Choroid plexus epithelial cell (primary cell): ENCODE measurements at places on chromosomes 6 and 20.

- DNase-seq, result no peak
These were observed 6.8 kb upstream of the COMMD7 start for GRCh38 chr20:32749914-32750637.

GRCh38 chr20:5191829-5192569 is 65.2 kb downstream of the CDS2 start:
- peak; percentile 91 for DNase-seq

DNA sequence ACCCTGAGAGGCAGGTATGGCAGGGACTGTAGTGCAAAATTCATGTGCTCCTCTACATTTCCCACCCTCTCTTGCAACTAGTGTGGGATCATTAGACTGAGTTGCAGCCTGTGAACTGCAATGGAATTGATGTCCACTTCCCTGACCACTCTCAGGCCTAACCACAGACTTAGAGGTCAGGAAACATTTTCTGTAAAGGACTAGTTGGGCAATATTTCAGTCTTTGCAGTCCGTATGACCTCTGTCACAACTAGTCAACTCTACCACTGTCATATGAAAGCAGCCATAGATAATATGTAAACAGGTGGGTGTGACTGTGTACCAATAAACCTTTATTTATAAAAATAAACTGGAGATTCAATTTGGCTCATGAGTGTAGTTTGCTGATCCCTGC is 134.4 kb upstream of the TOP1 start:
- DNase-seq, result peak; percentile 18

GRCh38 chr6:1652842-1653241 is 43.1 kb downstream of the FOXC1 start:
- no peak for DNase-seq

DNA sequence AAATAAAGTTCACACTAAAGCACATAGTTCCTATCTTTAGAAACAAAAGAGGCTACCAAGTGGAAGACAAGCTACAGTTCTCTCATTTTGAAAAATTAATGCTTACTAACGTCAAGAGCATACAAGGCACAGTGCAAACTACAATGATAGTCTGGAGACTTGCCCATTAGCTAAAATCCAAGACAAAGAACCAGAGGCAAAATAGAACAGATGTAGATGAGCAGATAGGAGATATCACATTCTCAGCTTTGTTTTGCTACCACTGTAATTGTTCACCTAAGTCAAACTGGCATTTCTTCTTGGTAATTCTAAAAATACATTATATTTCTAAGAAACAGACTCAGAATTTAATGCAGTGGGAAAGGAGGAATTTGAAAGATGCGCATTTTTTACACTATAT is 5.2 kb downstream of the TMEM30A start:
- DNase-seq, result no peak

DNA sequence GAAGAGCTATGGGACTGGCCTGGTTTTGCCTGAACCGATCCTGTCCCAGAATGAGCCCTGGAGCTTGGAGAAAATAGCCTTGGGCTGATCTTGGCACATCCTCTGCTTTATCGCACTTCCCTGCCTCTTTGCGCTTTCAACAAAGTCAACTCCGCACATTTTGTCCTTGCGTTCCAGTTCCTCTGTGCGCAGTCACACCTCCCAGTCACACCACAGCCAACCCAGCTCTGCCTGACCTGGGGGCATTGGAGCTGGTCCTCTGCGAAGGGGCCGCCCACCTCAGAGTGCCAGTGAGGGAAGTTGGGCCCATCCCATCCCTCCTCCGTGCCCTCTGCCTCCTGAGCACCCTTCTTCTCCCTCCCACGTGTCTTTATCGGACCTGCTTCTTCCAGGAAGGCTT is 16.9 kb upstream of the UQCC2 start:
- DNase-seq, result no peak
